ENCODE measurements at places on chromosomes 6 and 20. TPM values are rescaled to one million over a fixed set of nuclear protein-coding genes. Genes with fewer than 3 reads are reported as not detected.

- no peak for DNase-seq
Measured at GRCh38 chr20:56826705-56827665, 197.9 kb downstream of the TFAP2C start.

DNA sequence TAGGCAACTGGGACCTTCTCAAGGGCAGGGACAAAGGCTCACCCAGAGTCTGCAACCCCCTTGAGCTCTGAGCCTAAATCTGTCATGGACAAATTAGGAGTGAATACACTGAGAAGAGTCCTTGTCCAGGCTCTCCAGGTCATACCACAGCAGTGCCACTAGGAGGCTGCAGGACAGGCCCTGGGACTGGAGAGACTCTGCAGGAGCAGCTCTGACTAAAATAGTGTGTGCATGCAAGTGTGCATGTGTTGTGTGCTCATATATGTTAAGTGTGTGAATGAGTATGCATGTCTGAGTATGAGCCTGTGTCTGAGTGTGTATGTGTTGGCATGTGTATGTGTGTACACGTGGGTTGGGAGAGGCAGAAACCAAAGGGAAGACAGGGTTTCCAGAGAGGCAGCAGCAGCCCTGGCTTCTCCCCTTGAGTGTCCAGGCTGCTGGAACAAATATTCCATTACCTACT, 27.1 kb downstream of the MRPL14 start:
- no peak for DNase-seq

GRCh38 chr20:36106606-36107005, 47.9 kb upstream of the EPB41L1 start:
- DNase-seq = no peak

Gene NRSN1
- not detected for polyA plus RNA-seq

DNA sequence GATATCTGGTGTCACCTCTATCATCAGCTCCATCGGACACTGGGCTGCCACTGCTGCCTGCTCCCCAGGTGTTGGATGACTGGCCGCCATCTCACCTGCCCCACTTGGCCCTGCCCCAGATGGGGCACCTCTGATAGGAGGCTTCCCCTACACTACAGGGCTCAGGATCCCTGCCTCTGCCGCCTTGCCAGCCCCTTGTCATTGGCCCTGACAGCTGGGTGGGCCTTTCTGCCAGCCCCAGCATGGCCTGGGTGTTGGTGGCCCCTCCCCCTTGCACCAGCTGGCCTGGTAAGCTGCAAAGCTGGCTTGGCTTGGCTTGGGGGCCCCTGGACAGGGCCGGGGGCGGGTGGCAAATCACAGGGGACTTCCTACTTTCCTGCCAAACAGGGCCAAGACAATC, 10.6 kb downstream of the PACSIN1 start:
- no peak for DNase-seq

DNA sequence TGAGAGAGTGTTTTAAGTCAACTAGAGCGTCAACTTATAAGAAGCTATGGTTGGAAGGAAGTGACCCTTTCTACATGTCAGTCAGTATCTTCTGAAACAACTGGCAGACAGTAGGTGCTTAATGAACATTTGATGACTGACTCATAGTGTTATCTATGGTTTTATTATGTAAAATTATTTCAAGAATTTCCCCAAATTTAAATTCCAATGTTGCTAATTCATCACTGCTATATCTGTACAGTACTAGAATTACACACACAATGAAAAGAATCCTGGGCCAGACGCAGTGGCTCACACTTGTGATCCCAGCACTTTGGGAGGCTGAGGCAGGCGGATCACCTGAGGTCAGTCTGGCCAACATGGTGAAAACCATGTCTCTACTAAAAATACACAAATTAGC, 721.4 kb upstream of the FLRT3 start:
- no peak for DNase-seq

- no peak for DNase-seq
Measured at GRCh38 chr20:59361411-59361810, 61.0 kb downstream of the EDN3 start.

DNA sequence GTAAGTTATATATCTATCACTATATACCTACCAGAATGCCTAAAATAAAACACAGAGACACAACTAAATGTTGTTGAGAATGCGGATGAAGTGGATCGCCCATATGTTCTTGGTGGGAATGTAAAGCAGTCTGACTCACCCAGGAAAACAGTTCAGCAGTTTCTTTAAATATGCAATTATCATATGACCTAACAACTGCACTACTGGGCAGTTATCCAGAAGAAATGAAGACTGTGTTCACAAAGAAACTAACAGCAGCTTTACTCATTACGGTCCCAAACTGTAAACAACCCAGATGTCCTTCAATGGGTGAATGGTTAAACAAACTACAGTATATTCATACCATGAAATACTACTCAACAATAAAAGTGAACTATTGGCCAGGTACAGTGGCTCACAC, 14.3 kb upstream of the ZC3H12D start:
- DNase-seq = no peak

Gene VSX1
- not detected for polyA plus RNA-seq

- DNase-seq = no peak
Measured at GRCh38 chr6:34418367-34418766, 7.5 kb downstream of the RPS10 start.

Gene BHLHE23
- not detected for polyA plus RNA-seq

DNA sequence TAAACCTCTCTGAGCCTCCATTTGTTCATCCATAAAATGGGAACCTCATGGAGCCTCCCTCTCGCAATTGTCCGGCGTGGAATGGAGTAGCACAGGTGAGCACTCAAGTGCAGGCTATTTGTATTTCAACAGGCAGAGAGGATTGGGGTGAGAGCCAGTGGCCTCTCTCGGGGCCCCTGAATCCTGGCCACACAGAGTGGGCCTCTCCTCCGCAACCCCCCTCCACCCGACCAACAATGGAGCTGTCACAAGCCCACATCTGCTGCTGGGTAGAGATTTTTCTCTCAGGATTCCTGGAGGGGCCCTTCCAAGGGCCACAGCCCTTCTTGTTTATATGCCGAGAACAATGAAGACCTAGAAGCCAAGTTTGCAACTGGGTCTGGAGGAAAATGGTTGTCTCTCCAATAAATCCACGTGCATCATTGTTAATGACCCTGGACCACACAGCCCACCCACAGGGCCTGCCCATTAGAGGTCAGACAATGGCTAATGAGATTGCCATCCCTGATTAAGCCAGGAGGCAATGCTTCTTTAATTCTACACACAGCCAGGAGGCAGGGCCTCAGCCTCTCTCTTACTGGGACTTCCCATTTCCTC, 233.0 kb downstream of the ANKRD60 start:
- no peak for DNase-seq

DNA sequence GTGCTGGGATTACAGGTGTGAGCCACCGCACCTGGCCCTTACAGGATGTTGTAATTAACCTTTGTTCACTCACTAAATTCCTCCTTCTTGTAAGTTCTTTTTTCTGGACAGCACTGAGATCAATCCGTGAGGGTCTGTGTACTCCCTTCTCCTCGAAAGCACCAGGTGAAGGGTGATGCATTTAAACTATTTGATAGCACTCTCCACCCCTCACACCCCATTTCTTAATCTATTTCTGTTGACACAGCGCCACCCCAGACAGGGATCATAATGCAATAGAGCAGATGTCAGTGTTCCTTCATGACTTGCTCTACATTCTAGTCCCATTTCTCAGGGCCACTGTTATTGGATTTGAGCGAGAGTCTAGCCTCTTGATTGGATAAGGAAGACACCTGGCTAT, 46.3 kb downstream of the PPP1R14C start:
- DNase-seq = no peak

DNA sequence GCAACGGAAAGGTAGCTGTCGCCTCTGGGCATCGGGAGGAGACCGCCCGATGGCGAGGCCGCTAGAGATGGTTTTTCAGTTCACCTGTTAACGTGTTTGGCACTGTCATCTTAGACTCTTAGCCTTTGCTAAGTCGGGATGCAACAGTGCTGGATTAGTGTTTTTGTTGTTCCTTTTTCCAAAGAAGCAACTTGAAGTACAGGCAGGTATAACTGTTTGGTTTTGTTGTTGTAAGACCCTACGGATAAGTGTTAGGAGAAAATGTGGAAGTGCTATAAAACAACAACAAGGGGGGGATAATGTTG, 723 bp downstream of the MANEA start:
- DNase-seq = no peak

- no peak for DNase-seq
Measured at GRCh38 chr20:63059684-63060056, 52.9 kb upstream of the BHLHE23 start.

- DNase-seq = no peak
Measured at GRCh38 chr6:8905757-8906156, 470.4 kb upstream of the SLC35B3 start.

GRCh38 chr6:46062312-46062711, 46.7 kb upstream of the CLIC5 start:
- peak; percentile 38 for DNase-seq

GRCh38 chr20:17456279-17456678, 74.9 kb downstream of the BFSP1 start:
- no peak for DNase-seq

DNA sequence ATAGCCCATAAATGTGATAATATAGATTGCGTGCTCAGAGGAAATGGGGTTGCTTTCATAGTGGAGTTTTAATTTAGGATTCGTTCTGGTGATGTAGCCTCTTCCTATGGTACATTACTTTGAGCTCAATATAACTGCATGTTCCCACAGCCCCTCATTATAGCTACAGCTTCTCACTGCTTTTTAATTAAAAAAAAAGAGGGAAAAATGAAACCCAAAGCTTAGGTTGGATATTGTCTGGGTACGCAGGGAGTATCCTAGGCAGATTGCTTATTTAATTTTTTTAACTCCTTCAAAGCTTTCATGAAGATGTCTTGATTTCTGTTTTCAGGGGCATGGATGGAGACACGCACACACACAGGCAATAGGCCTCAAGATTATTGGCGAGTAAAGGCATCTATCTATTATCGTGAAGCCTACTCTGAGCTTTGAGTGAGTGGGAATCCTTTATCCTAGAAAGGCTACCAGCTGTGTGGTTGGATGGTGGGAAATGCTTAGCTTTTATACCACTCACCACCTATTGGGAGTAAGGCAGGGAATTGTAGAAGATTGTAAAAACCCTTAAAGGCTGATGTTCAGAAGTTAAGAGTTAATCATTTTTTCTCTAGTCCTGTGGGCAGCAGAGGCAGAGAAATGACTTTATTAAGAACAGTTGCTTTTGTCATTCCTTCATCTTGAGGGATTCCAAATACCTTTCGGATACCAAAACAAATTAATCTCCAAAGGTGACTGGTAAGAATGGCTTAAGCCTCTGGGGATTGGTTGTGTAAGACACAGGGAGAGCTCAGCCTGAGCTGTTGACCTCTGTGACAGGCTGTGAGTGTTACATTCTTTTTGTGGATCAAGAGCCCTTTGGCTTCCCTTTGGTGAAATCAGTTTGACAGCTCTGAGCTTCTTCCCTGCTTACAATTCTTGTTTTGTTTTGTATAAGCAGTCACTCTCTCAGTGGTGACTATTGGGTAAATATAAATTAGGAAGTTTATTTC, 33.4 kb downstream of the CTNNBL1 start:
- no peak for DNase-seq

- no peak for DNase-seq
Measured at GRCh38 chr6:32126880-32127279, 1.2 kb downstream of the ATF6B start.

- DNase-seq = no peak
Measured at GRCh38 chr20:43842126-43843020, 72.3 kb upstream of the TOX2 start.

DNA sequence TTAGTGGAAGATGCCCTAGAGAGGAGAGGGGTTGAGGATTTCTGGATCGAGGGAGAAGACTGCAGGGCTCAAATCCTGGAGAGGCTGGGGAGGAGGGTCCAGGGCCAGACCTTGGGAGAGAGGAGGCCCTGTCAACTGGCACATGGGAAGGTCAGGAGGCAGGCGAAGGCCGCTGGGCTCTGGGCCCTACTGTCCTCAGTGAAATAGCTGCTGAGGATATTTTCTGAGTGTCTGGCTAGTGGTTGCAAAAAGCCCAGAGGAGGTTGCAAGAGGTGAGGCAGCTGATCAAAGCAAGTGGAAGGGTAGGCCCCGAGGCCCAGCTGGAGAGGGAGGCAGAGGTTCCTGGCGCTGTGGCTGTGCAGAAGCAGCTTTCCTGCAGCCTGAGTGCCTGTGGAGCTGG, 103.4 kb upstream of the MLN start:
- DNase-seq = no peak

Gene PHACTR1
- 1.1 TPM for polyA plus RNA-seq

Gene CCM2L
- polyA plus RNA-seq = not detected

GRCh38 chr20:50348096-50348495, 157.5 kb downstream of the CEBPB start:
- no peak for DNase-seq

DNA sequence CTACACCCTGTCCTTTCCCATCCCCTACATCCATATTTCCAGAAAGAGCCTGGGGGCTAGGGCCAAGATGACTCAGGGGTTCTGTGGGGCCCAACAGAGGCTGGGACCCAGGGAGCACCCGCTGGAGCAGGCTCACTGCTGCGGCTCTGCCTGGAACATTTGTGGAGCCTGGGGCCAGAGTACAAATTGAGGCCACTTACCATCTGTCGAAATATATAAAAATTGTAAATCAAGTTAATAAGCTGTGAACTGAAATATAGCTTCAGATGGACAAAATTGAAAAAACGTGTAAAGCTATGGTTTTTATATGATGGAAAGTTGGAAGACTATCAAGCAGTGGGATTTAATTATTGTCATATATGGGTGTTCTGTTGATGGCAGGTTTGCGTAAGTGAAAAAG, 82.9 kb upstream of the ATXN1 start:
- no peak for DNase-seq

DNA sequence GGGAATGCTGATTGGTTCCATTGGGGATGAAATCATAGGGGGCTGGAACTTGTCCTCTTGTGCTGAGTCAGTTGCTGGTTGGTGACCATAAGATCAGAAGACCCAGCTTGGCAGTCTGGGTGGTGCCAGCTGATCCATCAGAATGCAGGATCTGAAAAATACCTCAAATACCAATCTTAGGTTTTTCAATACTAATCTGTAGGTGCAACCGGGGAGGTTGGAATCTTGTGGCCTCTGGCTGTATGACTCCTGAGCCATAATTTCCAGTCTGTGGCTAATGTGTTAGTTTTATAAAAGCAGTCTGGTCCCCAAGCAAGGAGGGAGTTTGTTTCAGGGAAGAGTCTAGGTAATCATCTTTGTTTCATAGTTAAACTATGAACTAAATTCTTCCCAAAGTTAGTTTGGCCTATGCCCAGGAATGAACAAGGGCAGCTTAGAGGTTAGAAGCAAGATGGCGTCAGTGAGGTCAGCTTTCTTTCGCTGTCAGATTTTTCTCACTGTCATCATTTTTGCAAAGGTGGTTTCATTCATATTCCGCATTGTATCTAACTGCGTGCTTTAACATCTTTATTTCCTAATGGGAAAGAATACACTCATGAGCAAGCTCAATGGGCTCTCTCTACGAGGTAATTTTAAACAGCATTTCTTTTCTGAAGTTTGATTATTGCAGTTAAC, 2.0 kb downstream of the ARMH2 start:
- no peak for DNase-seq

Measured in immature natural killer cell (primary cell).